ENCODE measurements at places on chromosomes 5 and 9. TPM values are rescaled to one million over a fixed set of nuclear protein-coding genes. Genes with fewer than 3 reads are reported as not detected.

EPB41L4A gene
- total RNA-seq, result 39.2 TPM

FBP2 gene
- 1.0 TPM for total RNA-seq

IRF1 gene
- total RNA-seq, result 11.2 TPM

PCDHA1 gene
- total RNA-seq, result 0.71 TPM

ACTBL2 gene
- total RNA-seq, result not detected

CTXN3 gene
- total RNA-seq, result 4.0 TPM

C9orf153 gene
- total RNA-seq, result 1.2 TPM

PRLR gene
- total RNA-seq, result 1.9 TPM

WHRN gene
- total RNA-seq, result 16.6 TPM

PCDHA7 gene
- 3.6 TPM for total RNA-seq

AIF1L gene
- total RNA-seq, result 36.2 TPM

ZNF454 gene
- 21.7 TPM for total RNA-seq

BTNL8 gene
- total RNA-seq, result not detected
